ENCODE measurements at places on chromosomes 11 and 22.

DNA sequence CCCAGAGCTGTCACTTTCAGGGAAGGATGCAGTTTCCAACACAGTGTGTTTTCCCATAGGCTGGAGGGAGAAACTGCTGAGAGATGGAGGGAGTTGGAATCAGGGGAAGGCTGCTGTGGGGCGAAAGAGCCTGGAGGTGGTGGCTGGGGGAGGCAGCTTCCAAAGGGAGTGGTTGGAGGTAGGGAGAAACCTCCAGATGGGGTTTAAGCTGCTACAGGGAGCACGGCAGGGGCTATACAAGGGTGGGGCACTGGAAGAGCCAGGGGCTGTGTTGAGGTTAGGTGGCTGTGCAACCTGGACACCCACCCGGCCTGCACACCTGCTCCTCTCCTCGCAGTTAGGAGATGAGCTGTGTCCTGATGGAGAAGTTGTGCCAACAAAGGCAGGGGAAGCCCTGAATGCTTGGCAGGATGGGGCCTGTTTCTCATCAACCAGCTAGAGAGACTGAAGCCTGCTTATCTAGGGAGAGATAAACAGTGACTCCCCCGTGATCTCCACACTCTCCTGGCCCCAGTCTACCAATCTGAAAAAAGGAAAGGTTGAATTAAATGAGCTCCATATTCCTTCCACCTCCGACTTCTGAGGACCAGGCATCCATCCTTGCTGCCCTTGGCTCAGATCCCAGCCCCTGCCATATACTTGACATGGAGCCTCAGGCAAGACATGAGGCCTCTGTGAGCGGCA lies 3.6 kb upstream of the SLCO2B1 start:
- DNase-seq, result no peak

DNA sequence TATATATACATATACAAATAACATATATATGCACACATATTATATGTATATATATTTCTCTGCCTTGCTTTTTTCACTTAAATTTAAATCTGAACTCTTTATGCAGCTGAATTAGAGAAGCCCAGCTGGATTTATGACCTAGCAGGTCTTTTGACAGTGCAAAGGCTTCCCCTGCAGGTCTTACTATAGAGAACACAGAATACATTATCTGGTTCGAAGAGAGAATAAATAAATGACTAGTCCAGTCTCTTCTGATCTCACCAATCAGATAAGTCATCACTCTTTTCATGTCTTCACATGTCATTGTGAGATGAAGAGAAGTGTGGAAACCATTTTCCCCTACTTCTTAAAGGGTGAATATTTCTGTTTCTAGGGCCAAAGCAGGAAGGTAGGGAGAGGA lies 58.2 kb downstream of the OR10A6 start:
- no peak for DNase-seq

- no peak for DNase-seq
Measured at GRCh38 chr22:39388261-39389011, 11.1 kb upstream of the TAB1 start.

DNA sequence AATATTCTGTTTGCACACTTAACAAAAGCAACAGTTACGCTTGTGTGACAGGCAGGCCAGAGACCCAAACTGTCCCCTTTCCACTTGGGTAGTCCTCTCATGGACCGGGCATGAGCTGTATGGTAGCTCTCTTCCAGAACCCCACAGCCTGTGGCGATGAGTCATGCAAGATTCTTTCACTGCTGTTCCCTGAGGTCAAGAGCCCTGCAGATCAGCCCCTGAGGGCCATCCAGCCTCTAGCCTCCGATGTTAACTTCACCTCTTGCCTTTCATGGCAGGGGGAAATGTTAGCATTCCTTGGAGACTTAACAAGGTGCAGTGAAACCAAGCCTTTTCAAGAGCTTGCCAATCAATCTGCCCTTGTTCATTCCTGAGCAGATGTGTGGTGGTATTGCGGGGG lies 63.2 kb upstream of the DEUP1 start:
- DNase-seq, result no peak

DNA sequence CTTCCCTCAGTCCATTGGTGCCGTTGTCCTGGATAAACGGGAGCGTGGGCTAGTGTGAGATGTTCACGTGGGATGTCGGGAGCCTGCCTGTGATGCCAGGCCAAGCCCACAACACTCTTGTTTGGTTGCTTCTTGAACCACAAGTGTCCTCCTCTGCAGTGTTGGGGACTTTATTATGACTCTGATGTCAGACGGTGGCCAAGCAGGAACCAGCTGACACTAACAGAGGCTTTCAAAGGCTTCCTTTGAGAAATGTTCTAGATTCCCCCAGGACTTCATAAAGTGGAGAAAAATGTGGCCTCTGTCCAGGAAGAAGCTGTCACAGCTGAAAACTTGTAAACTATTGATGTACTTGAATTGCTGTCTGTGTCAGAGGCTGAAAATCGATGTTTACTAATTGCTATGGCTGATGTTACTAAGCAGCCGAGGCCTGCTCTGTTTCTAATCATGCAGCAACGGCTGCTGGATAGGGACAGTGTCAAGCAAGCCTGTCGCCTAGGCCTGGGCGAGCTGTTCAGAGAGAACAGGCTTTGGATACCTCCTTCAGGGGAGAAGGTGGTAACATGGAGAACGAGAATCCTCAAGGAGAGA lies 131.7 kb downstream of the TBC1D22A start:
- DNase-seq, result no peak

- no peak for DNase-seq
Measured at GRCh38 chr11:61146416-61146815, 14.8 kb downstream of the VPS37C start.

DNA sequence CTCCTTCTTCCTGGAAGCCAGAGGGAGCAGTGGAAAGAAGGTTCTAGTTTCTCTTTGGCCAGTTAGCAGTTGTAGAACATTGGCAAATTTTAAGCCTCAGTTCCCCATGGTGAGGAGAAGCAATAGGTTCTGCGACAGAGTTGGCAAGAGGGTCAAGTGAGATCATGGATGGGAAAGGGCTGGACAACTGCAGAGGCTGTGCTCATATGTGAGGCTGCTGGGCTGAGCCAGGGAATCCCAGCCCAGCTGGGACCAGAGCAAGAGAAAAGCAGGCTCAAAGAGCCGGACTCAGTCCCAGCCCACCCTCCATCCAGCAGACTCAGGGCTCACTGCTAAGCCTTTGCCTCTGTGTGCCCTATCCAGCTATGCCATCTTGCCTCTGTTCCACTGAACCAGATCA lies 66.8 kb upstream of the MYOD1 start:
- DNase-seq, result no peak

DNA sequence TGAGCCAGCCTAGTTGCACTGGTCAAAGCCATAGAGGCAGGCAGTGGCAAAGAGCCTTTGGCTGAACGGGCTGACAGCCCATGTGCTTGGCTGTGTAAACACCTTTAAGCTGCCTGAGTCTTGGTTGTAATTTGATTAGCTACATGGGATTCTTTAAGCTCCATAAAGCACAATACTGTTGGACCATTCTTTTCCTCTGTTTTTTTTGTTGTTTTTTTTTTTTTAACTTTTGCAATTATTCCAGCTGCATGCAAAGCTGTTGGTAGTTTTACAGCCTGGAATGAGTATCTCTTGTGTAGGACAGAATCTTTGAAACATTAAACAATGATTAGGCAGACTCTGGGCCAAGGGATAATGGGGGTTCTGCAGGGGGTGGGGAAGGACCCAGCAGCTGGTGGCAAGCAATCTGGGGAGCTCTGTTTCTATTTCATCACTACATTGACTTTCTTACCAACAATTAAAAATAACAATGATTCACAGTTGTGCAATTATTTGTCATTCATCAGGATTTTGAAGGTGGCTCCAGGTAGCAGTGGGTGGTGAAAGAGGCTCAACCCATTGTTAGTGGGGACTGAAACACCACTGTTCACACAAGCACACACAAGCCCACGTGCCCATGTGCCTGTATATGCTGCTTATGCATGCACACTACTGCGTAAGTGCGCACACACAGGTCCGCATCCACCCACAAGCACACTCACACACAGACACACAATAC lies 69.5 kb upstream of the CSNK2A3 start:
- no peak for DNase-seq

DNA sequence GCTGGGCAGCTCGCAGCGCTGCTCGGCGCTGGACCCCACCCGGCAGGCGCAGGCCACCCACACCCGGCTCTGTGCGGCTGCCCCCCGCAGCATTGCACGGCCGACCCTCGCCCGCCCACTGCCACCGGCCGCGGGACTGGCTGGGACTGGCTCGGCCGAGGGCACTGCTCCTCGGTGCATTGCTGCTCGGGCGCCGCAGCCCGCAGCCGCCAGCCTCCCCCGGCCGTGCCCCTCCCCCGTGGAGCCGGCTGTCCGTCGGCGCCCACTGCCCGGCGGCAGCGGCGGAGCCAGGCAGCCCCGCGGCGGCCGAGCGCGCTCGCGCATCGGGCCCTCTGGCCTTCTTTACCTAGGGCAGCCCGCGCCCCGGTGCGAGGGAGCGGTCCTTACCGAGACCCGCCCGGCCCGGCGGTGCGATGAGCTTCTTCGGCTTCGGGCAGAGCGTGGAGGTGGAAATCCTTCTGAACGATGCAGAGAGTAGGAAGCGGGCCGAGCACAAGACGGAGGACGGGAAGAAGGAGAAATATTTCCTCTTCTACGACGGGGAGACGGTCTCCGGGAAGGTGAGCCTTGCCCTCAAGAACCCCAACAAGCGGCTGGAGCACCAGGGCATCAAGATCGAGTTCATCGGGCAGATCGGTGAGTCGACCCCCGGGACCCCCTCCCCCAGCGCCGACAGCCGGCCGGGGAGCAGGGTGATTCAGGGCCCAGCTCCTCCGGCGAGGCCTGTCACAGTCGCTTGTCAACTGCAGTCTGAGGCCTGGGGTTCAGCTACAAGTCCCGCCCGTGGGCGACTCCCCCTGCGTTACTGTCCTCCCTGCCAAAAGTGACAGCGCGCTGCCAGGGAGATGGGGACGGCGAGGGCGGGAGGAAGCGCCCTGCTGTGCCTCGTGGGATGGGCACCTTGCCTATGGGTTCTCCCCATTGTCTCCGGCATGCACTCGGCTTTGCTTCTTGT lies 516 bp downstream of the VPS26B start:
- no peak for DNase-seq

GRCh38 chr11:70738661-70739060 lies 340.3 kb downstream of the CTTN start:
- no peak for DNase-seq

DNA sequence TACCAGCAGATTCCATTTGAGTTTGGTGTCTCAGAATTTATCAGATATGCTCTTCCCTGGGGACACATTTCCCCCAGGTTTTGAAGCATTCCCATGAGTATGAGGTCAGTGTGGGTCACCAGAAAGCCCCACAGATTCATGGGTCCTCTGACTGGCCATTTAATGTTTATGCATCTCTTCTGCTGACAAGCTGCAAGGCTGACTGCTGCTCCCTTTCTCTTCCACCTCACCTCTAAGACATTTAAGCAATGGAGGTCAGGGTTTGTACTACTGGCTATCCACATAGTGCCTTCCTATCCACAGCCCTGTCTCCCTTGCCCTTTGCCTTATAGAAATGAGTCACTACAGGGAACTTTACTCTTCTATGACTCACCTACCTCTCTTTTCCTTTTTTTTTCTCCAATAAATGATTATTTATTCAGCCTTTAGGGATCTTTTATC lies 106.0 kb upstream of the TIMP3 start:
- no peak for DNase-seq

GRCh38 chr22:27518531-27519340 lies 282.8 kb downstream of the MN1 start:
- no peak for DNase-seq

DNA sequence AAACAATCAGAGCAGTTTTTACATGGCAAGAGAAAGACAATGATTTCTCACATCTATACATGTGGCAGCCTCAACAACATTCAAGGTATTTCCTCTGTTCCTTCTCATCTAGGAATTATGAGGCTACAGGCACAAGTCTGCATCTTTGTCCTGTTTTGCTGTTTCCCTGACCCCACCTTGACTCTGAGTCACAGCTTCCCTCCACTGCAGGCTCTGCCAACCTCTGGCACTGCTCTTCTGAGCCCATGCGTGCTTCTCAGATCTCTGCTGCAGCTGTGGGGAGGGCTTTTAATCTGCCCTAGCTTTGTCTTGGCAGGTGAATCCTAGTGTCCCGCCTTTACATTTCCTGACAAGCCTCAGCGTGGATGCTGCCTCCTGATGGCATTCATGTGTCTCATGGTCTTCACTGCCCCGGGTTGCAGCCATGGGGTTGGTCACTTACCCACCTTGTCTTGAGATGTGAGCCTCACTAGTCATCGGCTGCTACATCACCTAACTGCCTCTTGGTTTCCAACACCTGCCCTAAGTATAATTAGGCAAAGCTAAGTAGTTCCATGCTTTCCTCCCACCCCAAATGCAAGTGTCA lies 578.5 kb downstream of the TBC1D22A start:
- no peak for DNase-seq

DNA sequence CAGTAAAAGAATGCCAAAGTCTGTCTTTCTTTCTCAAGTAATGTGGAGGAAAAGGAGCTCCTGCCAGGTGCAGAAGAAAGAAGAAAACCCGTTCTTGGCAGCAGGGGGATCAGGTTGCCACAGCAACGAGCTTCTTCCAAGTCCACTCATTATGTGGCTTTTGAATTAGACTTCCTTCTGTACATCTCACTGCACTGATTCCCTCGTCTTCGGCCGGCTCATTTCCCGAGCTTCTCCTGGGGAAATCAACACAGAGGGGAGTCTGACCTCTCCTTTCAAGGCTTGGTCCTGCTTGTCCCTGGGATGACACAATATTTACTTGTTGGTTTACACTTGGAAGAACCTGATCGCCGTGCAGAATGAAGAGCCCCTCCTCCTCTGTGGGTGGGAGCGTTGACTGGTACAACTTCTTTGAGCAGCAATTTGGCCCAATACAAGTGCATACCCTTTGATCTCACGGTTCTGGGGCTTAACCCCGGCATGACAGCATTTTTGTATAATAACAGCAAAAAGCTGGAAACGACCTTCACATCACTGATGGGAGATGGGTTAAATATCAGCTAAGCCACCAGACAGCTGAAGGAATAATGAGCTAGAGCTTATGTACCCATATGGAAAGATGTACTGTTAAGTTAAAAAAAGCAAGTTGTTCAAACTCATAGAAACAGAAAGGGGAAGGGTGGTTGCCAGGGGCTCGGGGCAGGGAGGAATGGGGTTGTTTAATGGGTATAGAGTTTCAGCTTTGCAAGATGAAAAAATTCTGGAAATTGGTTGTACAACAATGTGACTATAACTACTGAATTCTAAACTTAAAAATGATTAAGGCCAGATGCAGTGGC lies 35.4 kb downstream of the MCHR1 start:
- DNase-seq, result no peak

GRCh38 chr11:64007629-64008282 lies 21.5 kb downstream of the OTUB1 start:
- no peak for DNase-seq
